ENCODE measurements at places on chromosomes 3 and 15.

- DNase-seq: no peak
These were observed 104.8 kb upstream of the PLSCR5 start for GRCh38 chr3:146709969-146710368.

DNA sequence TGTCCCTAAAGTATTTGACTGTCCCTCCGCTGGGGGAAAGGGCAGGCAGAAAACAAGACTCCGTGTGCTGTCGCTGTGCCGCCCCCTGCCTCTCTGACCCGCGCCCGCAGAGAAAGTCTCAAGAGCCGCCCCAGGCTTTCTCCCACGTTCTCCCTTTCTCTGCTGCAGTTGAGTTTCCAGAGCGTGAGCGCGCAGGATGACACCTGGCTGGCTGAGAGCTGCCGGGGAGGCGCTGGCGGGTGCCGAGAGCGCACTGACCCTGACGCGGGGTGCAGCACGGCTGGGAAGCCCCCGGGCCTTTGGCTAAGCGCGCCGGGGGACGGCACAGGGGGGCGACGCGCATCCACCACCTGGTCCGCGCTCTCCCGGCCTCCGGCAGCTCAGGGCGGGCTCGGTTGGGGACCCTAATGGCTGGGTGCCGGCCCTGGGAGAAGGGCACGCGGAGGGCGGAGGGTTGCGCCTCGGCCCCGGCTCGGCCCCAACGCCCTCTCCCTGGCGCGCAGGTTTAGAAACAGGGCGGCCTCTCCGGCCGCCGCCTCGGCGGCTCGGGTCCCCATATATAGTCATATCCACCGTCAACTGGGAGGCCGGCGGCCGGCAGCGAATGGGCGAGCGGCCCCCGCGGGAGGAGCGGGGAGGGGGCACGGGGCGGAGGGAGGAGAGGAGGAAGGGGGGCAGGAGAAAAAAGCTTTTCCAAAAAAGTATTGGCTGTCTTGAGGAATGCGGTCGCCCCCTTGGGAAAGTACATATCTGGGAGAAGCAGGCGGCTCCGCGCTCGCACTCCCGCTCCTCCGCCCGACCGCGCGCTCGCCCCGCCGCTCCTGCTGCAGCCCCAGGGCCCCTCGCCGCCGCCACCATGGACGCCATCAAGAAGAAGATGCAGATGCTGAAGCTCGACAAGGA is at the start of gene TPM1:
Gene TPM1, plus strand, starts transcription at position 774 of the 903 bp plus-strand sequence. Its CDS starts 83 bp downstream, at position 857.
- DNase-seq: peak; percentile 53

DNA sequence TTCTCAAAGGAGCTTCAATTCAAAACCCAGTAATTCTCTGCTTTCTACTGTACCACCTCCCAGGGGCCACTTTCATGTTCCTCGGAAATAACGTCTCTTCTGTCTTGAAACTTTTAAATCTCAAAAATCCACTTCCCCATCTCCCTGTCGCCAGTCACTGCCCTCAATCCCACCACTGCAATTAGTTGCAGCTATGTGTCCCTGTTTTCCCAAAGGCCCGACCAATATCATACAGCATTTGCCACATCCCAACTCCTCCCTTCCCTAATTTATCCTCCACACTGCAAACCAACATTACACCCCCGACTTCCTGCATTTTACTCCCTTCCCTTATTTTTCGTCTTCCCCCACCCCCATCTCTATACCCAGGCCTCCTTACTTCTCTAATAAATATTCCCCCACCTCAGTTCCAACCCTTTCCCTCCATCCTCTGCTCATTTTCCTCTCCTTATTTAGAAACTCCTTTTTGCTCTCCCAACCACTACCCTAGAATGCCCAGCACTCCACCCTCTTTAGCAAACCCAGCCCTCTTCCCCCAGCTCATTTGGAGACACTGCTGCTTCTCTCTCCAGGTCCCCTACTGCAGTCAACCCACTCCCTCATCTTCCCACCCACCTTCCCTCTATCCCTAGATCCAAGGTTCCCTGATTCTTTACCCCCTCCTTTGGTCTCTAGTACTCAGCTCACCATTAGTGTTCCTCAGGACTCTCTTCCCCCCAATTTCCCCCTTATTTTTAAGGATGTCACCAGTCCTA is 1.1 kb downstream of the NPTN start:
- peak; percentile 34 for DNase-seq

DNA sequence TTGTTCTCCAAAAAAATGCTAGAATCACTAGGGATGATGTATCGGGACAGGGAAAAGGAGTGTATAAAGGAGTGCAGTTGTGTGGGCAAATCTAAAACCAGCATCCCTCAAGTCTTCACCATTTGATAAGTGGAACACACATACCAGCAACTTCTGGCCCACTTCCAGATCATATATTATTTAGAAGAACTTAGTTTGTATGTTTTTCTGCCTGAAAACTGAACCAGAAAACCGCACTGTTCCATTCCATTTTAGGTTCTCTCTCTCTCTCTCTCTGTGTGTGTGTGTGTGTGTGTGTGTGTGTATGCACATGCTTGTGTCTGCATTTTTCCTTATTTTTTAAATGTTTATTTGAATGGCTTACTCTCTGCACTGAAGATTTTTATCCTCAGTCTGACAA is 93.5 kb downstream of the SERPINI1 start:
- DNase-seq: no peak

GRCh38 chr3:42489116-42489936 is 13.1 kb upstream of the VIPR1 start:
- DNase-seq: peak; percentile 9

DNA sequence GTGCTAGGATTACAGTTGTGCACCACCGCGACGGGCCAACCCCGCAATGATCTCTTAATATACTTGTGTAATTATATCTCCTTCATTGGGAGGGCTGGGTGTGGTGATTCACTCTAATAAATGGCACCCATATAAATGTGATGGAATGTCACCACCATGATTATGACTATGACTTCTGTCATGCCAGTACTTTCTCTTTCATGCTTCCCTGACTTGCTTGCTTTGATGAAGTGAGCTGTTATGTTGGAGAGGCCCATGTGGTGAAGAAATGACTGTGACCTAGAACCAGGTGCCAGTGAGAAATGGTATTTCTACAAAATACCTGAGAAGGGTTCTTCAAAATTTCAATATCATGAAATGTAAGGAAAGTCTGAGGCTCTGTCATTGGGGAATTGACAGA is 24.4 kb upstream of the TP63 start:
- no peak for DNase-seq

DNA sequence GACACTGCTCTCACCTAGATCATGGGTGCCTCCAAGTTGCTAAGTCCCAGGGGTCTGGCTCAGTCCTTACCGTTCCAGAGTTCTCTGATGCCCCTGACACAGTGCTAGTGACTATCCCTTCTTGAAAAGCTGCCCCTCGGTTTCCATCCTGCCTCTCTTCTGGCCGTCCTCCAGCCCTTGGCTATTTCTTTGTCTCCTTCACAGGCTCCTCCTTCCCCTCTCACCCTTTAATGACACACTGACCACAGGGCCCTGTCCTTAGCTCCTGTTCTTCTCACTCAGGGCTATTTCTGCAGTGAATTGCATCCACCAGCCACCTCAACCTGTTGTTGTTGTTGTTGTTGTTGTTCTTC is 31.1 kb downstream of the SLC28A1 start:
- no peak for DNase-seq

DNA sequence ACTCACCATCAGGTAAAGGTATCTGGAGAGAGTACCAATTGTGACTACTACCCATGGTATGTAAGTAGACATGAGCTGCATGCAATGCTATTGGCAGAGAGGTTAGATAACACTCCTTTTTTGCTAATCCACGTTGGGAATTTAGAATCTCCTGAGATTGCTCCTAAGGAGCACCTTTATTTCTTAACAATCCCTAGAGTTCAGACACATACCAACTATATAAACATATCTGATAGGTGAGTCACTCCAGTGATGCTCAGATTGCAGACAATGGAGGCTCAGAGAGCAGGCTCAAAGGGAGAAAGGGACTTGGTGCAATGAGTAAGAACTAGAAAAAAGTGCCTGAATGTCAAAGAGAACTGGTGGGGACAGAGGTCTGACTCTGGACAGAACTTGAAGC is 47.0 kb upstream of the LRRFIP2 start:
- DNase-seq: peak; percentile 21

- DNase-seq: no peak
These were observed 26.2 kb upstream of the TOP2B start for GRCh38 chr3:25690768-25691533.

- peak; percentile 53 for DNase-seq
These were observed at the start of gene HOMER2 for GRCh38 chr15:82952158-82953081. TSS of gene HOMER2 (minus strand) at chr15:82952720. CDS start at chr15:82952535, 185 bp downstream.

- DNase-seq: no peak
These were observed 1037.2 kb downstream of the SQOR start for GRCh38 chr15:46672041-46672440.

DNA sequence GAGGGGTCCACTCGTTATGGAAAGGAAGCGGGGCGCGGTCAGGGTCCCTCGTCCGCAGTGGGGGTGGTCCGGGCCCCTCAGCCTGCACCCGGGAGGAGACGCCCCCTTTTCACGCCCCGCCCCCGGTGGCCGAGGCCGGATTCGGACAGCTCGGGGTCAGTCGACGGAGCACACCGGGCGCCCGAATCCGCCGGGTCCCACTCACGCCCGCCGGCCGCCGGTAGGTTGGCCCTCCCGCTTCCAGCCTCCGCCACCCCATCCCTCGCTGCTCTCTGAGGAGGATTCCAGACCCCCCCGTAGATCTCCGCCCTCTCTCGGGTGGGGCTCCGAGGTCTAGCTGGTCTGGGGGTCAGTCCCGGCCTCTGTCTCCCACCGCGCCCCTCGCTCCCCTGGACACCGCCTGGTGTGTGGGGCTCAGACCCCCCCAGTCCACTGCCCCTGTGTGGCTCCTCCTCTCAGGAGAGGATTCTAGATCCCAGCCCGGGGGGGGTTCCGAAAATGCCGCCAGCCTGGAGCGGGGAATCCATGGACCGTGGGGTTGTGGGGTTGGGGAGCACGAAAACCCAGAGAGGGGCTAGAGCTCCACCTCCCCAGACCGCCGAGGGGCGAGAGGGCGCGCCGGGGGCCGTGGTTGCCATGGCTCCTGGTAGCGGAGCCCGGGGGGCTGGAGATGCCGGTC is 725 bp downstream of the CHL1 start:
- DNase-seq: peak; percentile 32

DNA sequence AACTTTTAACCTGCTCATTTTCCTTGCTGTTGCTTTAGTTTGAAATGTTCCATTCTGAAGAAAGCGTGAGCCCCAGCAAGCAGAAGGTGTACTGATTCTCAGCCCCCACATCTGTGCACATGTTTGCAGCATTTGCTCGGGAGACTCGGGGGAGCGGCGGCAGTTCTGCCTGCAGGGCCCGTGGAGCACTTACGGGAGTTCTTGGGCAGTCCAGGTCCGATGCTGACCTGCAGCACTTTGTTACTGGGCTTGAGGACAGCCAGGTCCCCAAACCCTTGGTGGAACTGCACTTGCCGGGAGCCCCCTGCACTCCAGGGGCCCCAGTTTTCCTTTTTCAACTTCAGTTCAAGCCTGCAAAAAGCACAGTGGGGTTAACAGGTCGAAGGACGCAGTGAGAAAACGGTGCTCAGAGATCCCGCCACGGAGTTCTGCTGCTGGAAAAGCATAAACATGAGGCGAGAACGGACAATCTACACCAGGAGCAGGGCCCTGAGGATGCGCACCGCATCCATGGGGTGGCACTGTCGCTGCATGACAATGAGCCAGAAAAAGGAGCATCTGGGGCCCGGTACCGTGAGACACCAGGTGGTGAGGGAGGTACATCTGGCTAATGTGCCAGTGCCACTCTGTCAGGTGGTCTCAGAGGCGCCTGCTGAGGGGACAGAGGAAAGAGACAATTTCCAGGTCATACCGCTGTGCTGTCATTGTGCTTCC is 45.6 kb upstream of the LDHAL6B start:
- peak; percentile 92 for DNase-seq

DNA sequence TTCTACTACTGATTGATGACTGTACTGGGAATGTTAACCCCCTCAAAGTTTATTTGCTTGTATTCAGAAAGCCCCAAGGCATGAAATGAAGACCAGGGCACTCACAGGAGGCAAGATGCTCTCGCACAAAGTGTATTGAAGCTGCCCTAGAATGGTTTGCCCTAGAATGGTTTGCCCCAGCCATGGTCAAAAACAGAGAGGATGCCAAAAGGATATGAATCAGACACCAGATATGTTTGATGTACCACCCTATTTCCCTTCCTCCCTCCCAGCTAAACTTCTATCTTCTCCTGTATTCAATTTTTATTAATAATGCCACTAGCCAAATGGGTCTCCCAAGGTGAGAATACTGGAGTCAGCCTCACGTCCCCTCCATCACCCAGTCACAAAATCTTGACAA is 101.3 kb downstream of the TMCO5A start:
- DNase-seq: no peak

DNA sequence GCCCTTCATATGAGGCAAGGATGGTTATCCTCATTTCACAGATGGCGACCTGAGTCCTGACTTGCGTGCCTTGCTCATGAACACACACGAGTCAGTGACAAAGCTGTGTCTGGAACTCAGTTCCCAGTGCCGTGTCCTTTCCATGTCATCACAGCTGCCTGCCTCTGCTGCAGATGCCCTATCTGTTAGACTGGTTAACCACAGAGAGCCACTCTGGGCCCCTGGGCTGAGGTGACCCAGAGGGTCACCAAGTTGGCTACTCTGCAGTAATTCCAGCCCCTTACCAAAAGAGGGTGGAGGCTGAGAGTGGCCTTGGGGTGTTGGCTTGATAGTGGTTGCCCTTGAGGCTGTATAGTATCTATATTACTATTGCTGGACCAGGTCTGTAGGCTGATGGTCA is 41.0 kb downstream of the RAB11A start:
- no peak for DNase-seq

DNA sequence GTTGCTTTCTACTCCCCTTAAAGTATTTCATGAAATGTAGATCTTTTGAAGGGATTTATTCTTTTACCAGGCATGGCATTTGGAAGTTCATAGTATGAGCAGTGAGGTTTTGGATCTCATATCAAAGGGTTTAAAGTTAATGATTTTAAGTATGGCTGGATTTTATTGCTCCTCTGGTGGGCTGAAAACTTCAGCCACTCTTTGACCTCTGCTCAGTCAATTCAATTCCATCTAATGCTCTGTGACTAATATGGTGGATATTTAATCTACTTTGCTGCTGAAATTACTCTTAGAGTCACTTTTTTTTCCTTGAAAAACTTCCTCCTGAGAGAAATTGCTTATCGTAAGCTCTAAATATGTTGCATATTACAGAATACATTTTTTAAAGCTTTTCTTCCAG is 218.6 kb downstream of the NR2F2 start:
- DNase-seq: no peak

GRCh38 chr3:124793054-124793739 is 62.9 kb downstream of the UMPS start:
- no peak for DNase-seq

DNA sequence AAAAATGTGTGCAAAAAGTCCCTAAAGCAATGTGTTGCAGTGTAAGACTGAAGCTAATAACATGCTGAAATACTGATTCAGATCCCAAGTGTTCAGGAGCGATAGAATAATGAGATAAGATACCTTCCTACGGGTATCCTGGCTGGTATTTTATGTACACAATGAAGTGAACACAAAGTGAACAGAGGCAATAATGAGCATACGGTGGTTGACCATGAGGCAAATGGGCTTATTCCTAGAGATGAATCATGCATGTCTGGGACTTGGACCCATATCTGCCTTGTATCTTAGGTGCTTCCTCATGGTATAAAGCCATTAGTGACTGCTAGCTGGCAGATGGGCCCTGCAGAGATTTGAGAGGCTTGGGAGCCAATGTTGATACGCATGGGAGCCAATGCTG is 21.5 kb downstream of the PTPRG start:
- DNase-seq: no peak

- DNase-seq: peak; percentile 71
These were observed 161.0 kb upstream of the HES1 start for GRCh38 chr3:193974671-193975535.

Measured in DMS53 (cell line).